ENCODE measurements at places on chromosomes 3 and 15. TPM values are rescaled to one million over a fixed set of nuclear protein-coding genes. Genes with fewer than 3 reads are reported as not detected.

- DNase-seq: no peak
These were observed 140.9 kb downstream of the TFG start for GRCh38 chr3:100850156-100850555.

DNA sequence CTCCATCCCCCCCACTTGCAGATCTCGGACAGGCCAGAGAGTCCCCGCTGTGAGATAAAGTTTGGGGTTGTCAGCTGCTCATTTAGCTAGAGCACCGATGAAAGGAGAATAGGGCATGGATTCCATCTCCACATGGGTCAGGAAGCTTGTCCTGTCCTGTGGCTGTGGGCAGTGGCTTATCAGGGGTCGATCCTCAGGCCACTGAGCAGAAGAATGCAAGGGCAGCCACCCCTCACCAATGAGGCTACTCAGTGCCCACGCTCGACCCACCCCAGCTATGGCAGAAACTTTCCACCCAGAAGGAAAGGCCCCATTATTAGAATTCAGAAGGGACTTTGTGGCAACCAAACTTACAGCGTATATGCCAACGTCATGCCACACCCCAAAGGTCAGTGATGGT lies 43.3 kb downstream of the CPN2 start:
- DNase-seq: no peak

DNA sequence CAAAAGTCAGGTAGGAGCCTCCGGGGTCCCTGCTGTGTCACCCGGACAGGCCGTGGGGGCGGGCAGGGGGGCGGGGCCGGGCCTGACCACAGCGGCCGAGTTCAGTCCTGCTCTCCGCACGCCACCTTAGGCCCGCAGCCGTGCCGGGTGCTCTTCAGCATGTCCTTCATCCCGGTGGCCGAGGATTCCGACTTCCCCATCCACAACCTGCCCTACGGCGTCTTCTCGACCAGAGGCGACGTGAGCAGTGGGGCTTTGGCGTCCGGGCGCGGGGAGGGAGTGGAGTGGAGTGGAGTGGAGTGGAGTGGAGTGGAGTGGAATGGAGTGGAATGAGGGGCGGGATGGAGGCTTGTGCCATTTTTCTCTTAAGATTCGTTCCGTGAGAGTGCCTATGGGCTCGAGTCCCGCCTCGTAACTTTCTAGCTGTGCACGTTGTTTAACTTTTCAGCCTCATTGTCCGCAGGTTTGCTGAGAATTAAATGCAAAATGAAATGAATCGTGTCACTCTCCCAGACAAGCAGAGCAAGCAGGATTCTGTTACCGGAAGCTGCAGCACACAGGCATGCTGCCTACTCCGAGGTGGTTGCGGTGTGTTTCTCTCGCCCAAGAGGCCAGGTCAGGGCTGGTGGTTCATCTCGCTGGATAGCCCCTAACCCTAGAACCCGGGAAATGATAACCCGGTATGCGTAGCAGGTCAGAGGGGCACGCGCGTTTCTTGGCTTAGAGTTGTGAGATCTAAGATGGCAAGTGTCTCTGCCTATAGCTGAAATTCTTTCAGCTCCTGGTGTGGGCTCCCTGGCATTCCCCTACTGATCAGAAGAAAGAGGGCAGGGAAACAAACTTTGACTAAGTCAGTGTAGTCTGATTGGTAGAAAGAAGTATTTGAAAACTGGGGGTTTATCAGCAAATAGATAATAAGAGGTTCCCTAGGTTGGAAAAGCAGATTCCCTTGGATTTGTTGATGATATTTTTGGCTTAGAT lies at the start of gene FAH:
FAH (plus strand) TSS at position 104 of the 981 bp plus-strand sequence; CDS start at position 160, 56 bp downstream.
- no peak for DNase-seq

- DNase-seq: no peak
These were observed 176.1 kb upstream of the THBS1 start for GRCh38 chr15:39404767-39405181.

- no peak for DNase-seq
These were observed 151.1 kb downstream of the ADAMTS17 start for GRCh38 chr15:100190675-100191074.

DNA sequence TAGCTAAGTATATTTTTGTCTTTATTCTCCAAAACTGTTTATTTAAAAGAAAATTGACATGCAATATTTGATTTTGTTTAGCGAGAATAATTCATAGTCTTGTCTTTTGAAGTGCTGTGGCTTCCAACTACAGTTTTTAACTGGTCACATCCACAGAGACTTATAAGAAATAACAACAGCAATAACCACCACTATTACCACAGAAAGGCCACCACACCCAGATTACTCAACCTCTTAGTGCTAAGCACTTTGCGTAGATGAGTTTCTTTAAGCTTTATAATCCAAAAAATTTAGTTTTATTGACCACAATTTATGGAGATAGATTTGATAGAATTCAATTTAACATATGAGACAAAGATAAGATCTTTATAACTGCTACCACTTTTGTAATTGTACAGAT lies 468.4 kb upstream of the UBE2E2 start:
- DNase-seq: no peak

GRCh38 chr3:45134758-45135521 lies 11.2 kb downstream of the CDCP1 start:
- DNase-seq: no peak

ZXDC gene
- 40.7 TPM for total RNA-seq

GOLGA8A gene
- 29.6 TPM for total RNA-seq

GOLGA6B gene
- not detected for total RNA-seq

FURIN gene
- 8.7 TPM for total RNA-seq

SIDT1 gene
- 6.2 TPM for total RNA-seq

FBXL2 gene
- 70.8 TPM for total RNA-seq

ASB7 gene
- total RNA-seq: 21.5 TPM

VPS39 gene
- total RNA-seq: 52.3 TPM

RAB5A gene
- 62.9 TPM for total RNA-seq
